ENCODE measurements at places on chromosomes 11 and 22.

DNA sequence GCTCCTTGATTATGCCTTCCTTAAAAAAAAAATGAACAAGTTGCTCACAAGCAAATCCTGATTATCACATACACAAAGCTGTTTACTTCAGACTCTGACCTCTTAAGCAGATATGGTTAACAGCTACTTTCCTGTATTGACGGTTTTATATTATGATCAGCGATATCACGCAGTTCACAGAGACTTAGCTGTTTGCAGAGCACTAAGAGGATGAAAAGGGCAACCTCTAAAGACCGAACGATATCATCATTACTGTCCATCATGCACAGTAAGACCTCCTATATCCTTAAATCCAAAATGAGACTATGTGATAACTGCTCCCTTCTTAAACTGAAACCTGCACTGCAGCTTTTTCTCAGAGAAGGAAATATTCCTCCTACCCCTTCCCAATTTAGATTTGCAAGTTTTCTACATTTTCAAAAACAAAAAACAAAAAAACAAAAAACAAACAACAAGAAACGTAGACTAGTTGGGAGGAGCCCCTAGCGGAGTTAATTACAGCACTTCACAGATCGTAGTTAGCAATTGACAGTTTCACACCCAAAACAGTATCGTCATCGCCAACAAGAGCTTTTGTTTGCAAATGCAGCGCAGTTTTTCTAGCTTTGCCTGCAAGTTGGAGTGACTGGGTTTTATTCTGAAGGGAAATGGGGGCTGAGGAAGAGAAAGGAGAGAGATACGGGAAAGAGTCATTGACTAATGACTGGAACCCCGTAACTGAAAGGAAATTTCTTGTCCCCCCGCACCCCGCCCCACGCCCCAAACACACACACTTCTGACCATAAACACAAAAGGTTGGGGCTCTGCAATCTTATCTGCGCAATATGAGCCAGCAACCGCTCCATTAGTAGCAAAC is 1.2 kb downstream of the DDX6 start:
- DNase-seq, result no peak

- DNase-seq, result no peak
Measured at GRCh38 chr22:35443790-35444684, 44.1 kb downstream of the MCM5 start.

- DNase-seq, result no peak
Measured at GRCh38 chr11:2796508-2797113, 89.0 kb downstream of the CDKN1C start.

DNA sequence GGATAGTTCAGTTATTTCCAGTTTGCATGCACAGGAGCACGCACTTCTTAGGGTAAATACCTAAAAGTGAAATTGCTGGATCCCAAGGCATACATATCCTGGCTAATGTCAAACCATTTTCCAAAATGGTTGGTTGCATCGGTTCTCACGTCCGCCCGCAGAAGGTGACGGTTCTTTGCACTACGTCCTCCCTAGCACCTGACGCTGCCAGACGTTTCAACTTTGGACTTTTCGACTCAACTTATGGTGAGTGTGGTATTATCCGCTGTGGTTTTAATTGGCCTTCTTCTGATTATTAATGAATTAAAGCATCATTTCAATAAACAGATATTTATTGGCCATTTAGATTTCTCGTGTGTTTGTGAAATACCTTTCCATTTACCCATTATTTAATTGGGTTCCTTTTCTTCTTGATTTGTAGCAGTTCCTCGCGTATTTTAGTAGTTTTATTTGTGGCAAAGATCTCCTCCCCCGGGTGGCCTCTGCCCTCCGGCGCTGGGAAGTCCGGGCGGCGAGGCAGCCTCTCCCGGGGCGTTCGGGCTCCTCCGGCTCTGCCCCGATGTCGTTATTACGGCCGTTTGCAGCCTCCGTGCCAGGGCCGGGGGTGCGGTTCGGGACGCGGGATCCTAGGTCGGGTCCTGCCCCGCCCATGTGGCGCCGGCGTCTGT is at the start of gene JHY:
Gene JHY, plus strand, starts transcription at position 571 of the 668 bp plus-strand sequence. CDS start 3,091 bp downstream, outside the sequence.
- no peak for DNase-seq

DNA sequence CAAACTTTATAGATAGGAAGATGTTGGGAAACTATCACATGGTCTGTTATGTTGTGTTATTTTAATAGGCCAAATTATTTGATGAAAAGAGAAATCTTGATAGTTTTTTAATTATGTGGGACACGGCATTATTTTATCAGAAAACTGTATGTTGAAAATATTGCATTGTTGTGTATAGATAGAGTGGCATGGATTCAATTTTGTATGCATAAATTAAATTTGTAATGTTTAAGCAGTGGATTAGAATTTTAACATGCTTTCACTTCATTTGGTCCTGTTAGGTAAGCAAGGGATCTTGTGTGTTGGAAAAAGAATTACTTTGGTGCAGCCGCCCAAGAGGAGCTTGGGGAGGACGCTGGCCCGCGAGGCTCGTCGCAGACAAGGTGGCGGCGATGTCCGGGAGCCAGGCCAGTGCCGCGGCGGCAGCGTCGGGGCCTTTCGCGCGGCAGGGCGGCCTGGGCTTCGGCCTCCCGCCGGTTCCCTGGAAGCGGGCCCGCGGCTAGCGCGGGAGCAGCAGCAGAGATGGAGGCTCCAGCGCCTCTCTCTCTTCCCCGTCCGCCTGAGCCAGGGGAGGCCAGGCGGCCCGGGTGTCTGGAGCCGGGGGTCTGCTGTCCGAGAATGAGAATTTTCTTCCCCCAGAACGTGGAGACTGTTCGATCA is 82.7 kb downstream of the GGT1 start:
- no peak for DNase-seq

DNA sequence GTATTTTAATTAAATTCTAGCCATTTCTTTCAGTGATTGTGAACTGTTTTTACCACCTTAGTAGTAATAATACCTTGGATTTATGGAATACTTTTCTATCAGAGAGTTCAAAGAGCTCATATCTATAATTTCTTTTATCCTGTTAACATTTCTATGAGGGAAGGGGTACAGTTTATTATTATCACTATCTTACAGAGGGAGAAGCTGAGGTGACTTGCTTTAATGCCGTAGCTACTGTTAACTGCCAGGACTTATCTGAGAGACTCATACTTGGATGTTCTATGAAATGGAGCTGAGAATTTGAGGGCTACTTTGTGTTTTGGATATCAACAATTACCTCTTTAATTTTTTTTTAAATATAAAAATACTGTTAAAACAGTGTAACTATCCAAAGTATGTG is 3.3 kb downstream of the REXO2 start:
- DNase-seq, result no peak

GRCh38 chr11:105763594-105763993 is 153.7 kb downstream of the GRIA4 start:
- DNase-seq, result no peak

GRCh38 chr11:9660886-9661285 is 3.0 kb upstream of the SWAP70 start:
- no peak for DNase-seq

GRCh38 chr11:119673759-119674336 is 55.2 kb downstream of the NECTIN1 start:
- DNase-seq, result peak; percentile 29

- DNase-seq, result no peak
Measured at GRCh38 chr11:35914816-35915215, 29.0 kb upstream of the LDLRAD3 start.

DNA sequence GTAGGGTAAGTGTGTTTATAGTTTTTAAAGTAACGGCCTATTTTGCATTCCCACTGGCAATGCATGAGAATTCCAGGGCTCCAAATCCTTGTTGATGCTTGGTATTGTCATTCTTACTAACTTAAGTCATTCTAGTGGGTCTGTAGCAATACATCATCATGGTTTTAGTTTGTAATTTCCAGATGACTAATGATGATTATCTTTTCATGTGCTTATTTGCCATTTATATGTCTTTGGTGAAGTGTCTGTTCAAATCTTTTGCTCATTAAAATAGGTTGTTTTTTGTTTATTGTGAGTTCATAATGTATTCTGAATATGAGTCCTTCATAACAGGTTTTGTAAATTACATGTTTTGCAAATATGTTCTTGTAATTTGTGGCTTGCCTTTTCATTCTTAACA is 31.2 kb downstream of the MTMR3 start:
- no peak for DNase-seq

GRCh38 chr11:92941676-92942571 is 27.5 kb upstream of the MTNR1B start:
- no peak for DNase-seq

DNA sequence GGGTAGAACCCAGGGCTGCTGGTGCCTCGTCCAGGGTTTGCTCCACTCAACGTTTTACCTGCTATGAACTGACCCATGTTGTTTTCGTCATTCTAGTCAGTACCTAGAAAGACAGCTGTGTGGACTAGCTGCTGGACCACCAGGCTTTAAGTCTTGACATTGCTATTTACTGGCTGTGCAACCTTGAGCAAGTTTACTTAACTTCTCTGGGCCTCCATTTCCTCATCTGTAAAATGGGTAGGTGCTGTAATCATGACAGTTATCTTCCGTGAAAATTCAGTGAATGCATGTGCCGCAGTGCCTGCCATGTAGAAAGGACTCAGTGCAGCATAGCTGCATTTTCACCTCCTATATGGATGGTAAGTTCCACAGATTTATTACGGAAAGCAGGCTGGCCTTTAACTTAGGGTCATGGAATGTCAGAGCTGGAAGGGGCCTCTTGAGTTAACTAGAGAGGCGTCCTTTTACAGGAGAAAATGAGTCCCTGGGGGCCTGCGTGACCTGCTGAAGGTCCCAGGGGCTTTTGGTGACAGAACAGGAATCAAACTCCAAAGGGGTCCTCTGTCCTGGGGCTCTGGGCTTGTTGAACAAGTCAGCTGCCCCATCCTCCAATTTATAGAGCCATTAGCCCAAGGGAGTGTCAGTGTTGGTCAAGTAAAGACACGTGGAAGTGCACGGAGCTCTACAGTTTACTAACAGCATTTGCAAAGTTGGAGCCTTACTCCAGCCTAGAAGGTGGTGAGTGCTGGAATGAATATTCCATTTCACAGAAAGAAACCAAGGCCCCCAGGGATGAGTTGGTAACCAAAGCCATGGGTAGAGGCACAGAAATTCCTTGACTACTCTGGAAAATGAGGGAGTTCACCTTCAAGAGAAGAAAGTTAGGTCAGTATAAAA is 12.0 kb upstream of the MALAT1 start:
- no peak for DNase-seq

DNA sequence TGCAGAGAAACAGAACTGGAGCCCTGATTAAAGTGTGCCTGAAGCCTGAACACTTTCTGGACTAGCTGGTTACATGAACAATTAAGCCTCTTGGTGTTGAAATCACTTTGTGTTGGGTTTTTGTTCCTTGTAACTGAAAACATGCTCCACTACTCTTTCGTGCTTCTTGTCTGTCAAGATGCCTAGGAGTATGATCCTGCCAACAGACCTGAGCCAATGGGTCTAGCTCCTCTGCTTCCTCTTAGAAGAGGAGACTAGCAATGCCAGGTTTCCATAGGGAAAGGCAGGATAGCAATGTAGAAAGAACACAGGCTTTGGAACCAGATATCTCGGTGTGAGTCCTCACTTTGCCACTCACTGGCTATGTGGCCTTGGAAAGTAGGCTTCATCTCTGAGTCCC is 40.3 kb downstream of the IRAG1 start:
- no peak for DNase-seq

DNA sequence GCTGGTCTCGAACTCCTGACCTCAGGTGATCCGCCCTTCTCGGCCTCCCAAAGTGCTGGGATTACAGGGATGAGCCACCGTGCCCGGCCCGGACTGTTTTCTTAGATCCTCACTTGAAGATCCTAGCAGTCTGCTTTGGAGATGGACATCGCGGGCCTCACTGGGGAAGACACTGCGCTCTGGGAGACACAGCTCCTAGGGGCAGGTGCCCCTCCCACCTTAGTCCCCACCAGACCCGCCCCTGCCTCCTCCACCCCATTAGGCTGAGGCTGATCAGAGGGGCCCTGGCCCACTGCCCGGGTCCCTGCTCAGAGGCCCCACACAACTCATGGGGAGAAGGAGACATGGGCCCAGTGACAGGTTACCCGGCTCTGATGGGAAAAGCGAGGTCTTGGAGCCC is 11.3 kb upstream of the LTO1 start:
- DNase-seq, result no peak

- no peak for DNase-seq
Measured at GRCh38 chr22:37610480-37611129, 2.0 kb downstream of the GGA1 start.

- DNase-seq, result no peak
Measured at GRCh38 chr11:110565357-110566336, 135.9 kb downstream of the FDX1 start.

DNA sequence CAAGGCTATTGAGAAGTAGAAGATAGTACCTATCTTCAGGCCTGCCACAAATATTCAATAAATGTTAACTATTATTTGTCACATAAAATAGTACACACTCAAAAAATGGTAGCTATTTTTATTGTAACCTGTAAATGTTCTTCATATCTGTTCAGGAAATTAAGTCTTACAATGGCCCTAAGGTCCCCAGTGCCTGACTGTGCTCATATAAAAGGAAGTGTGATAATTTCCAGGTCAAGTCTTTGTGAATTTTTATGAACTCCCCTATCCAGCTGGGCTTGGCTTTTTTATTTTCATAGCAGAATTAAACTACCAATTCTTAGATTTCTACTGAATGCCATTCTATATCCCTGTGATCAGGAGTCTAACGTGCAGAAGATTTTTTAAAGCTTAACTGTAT is 284.2 kb upstream of the PITPNB start:
- no peak for DNase-seq

DNA sequence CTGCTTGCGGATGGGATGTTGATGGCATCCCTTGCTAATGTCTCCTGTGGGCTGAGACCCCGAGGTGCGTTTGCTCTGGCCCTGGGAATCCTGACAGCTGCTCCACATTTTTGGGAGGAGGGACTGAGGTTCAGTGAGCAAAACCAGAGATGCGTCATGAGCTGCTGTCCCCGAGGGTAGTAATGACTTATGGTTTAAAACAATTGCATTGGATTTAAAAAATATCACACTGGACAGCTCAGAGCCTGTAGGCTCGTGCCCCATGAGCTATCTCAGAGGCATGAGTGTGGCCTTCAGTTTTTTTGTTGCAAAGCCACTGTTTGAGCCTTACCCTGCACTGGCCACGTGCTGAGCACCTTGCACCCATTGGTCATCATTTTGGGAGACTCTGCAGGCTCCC is 20.9 kb upstream of the PARVG start:
- DNase-seq, result no peak

DNA sequence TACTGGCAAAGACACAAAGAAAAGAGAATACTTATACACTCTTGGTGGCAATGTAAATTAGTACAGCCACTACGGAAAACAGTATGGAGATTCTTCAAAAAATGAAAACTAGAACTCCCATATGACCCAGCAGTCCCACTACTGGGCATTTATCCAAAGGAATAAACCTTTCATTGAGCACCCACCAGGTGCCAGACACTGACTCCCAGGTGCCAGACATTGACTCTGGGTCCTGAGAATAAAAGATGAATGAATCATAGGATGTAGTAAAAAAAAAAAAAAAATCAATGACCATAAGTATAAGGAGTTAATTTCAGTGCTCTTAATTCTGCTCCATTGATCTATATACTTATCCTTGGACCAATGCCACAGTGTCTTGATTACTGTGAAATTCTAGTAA is 28.2 kb downstream of the HEPHL1 start:
- DNase-seq, result no peak

GRCh38 chr11:116276051-116277044 is 496.4 kb downstream of the BUD13 start:
- peak; percentile 29 for DNase-seq

GRCh38 chr11:120929664-120930154 is 94.2 kb upstream of the TBCEL start:
- no peak for DNase-seq

GRCh38 chr11:68009391-68010089 is 587 bp upstream of the ALDH3B1 start:
- DNase-seq, result no peak
